Chondrocyte (in vitro differentiated cells): ENCODE measurements at places on chromosomes 3 and 15.

- no peak for DNase-seq
- H3K27ac ChIP-seq, result peak overlapping the region; percentile 89
- H3K4me1 ChIP-seq, result peaks cover 45% of the 10 kb centered on the region
- H3K27me3 ChIP-seq, result no peaks in the 10 kb centered on the region
Measured at GRCh38 chr15:99425657-99426301, 140.0 kb upstream of the MEF2A start.

GRCh38 chr15:84760219-84760618 is 11.8 kb downstream of the ZNF592 start:
- H3K36me3 ChIP-seq, result no peaks in the 10 kb centered on the region
- no peak overlapping the region for H3K4me3 ChIP-seq
- no peak for DNase-seq
- H3K27me3 ChIP-seq, result no peaks in the 10 kb centered on the region

GRCh38 chr3:167302678-167303077 is 77.4 kb downstream of the ZBBX start:
- no peak overlapping the region for H3K4me3 ChIP-seq
- H3K27me3 ChIP-seq, result no peaks in the 10 kb centered on the region
- no peaks in the 10 kb centered on the region for H3K36me3 ChIP-seq

DNA sequence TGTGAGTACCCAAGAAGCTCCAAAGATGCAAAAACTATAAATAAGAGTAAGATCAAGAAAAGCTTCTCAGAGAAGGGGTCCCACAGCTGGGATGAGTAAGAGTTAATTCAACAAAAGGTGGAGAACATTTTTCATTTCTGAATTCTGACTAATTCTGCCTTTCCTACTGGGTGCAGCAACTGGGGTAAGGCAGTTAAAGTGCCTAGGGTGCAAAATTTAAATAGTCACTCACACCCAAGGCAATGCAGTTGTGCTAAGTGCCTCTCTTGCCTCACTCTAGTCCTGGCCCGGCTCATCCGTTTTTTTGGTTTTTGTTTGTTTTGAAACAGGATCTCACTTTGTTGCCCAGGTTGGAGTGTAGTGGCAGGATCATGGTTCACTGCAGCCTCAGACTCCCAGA is 240.2 kb downstream of the TP63 start:
- peaks cover 16% of the 10 kb centered on the region for H3K27me3 ChIP-seq
- H3K4me3 ChIP-seq, result no peak overlapping the region
- H3K36me3 ChIP-seq, result no peaks in the 10 kb centered on the region
- no peak for DNase-seq
- no peaks in the 10 kb centered on the region for H3K4me1 ChIP-seq
- H3K27ac ChIP-seq, result no peak overlapping the region

GRCh38 chr3:141019244-141019643 is 31.9 kb upstream of the SPSB4 start:
- H3K4me1 ChIP-seq, result peaks cover 4% of the 10 kb centered on the region
- no peaks in the 10 kb centered on the region for H3K27me3 ChIP-seq
- H3K36me3 ChIP-seq, result no peaks in the 10 kb centered on the region
- no peak overlapping the region for H3K27ac ChIP-seq
- DNase-seq, result no peak
- H3K4me3 ChIP-seq, result no peak overlapping the region

DNA sequence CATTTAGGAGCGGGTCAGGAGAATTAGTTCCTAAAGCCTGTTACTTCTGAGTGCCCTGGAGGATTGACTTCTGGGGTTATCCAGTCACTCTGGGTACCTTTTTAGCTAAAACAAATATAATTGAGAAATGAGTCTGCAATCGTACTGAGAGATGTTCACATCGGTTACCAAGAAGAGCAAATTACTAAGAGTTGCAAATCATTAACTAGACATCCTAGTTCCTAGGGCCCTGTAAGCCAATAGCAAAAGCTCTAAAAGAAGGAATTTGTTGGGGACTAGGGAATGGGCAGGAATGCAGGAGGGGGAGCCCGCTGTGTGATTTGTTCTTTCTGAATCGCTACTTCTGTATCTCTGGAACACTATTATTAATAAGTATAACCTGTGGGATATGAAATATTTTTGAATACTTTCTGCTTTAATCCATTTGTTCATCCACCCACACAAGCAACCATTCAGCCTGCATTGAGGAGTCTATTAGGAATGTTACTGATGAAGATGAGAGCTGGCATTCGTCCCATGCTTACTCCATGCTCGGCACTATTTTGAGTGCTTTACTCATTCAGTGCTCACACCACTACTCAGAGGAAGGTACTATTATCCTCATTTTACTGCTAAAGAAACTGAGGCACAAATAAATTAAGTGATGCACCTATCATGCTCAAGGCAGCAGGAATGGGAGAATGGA is 31.5 kb upstream of the KY start:
- peaks cover 9% of the 10 kb centered on the region for H3K27me3 ChIP-seq
- no peak overlapping the region for H3K27ac ChIP-seq
- no peaks in the 10 kb centered on the region for H3K36me3 ChIP-seq
- DNase-seq, result no peak
- H3K4me1 ChIP-seq, result peaks cover 14% of the 10 kb centered on the region

GRCh38 chr15:100341239-100341749 is 481 bp downstream of the ADAMTS17 start:
- H3K36me3 ChIP-seq, result peaks cover 1% of the 10 kb centered on the region
- peak overlapping the region; percentile 54 for H3K4me3 ChIP-seq
- H3K27me3 ChIP-seq, result peaks cover 15% of the 10 kb centered on the region
- peaks cover 14% of the 10 kb centered on the region for H3K4me1 ChIP-seq

DNA sequence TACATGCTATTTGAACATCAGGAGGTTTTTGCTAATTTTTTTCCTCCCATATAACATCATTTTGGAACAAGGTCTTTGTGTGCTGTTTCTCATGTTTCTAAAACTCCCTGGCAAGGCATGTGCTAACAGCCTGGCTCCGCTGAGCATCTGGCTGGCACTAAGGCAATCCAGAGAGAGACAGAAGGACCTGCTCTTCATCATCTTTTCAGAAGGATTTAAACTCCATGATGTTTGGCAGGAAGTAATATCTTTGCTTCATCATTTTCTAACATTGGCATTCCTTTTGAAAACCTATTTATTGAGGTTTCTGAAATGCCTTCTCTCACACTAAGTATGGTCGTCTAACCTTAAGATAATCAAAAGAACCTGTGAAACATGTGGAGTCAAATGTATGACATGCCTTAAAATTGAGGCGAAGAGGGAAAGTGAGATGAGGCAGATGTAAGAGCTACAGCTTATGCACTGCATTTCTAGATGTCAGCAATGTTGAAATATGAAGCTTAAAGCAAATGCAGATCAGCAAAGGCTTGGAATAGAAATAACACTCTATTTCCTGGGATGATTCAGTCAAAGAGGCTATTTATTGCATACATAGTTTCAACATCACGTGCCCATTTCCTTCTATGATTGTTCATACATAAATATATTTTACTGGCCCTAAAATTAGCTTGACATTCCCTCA is 592.0 kb downstream of the ZNF385D start:
- DNase-seq, result no peak
- no peaks in the 10 kb centered on the region for H3K36me3 ChIP-seq
- no peaks in the 10 kb centered on the region for H3K27me3 ChIP-seq
- peaks cover 6% of the 10 kb centered on the region for H3K4me1 ChIP-seq
- H3K4me3 ChIP-seq, result no peak overlapping the region

DNA sequence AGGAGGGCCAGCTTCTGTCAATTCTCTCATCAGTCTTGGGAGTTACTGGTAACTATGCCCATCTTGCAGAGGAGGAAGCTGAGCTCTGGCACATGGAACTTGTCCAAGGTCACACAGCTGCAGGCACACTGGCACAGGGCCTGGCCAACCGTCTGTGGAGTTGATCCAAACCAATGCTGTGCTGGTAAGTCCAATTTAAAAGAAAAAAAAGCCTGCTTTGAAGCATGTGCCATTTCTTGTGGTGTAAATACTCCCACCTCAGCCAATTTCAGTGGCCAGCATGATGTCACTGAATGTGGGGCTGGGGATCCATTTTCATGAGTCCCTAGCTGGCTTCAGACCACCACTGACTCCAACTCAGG is 83.4 kb downstream of the CHSY1 start:
- peak overlapping the region; percentile 53 for H3K4me3 ChIP-seq
- H3K27me3 ChIP-seq, result no peaks in the 10 kb centered on the region
- peaks cover 40% of the 10 kb centered on the region for H3K4me1 ChIP-seq
- peaks cover 9% of the 10 kb centered on the region for H3K36me3 ChIP-seq
- no peak for DNase-seq
- H3K27ac ChIP-seq, result peak overlapping the region; percentile 98

DNA sequence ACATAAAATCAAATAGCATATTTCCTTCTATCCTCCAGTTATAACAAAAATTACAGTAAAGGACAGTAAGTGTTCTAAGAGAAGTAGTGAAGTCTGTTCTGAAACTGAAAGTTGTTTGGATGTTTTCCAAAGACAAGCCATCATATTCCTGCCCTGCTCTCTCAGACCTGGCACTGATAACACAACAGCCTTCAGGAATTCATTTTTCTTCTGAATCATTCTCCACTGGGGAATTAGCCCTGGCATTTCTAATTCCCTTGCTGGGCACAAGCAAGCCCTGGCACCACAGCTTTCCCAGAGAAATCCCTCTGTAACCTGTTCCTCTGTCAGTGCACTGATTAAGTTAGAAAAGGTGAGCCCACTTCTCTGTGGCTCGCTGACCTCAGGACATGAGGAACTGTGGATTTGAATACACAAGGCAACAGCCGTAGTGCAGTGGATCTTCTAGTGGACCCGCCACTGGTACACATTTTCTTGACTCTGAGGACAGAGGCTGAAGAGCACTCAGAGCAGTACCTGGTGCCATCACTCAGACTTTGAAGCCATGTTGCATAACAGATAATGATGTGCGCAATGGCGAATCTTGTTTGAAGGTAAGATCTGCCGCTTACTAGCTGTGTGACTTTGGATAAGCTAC is 61.6 kb downstream of the WWTR1 start:
- H3K27me3 ChIP-seq, result no peaks in the 10 kb centered on the region
- peak overlapping the region; percentile 83 for H3K27ac ChIP-seq
- no peaks in the 10 kb centered on the region for H3K36me3 ChIP-seq
- DNase-seq, result no peak

- H3K27ac ChIP-seq, result no peak overlapping the region
- no peak overlapping the region for H3K4me3 ChIP-seq
- no peaks in the 10 kb centered on the region for H3K27me3 ChIP-seq
- H3K36me3 ChIP-seq, result peaks cover 3% of the 10 kb centered on the region
- peaks cover 4% of the 10 kb centered on the region for H3K4me1 ChIP-seq
Measured at GRCh38 chr3:151387842-151388241, 3.3 kb upstream of the P2RY12 start.

GRCh38 chr3:47298439-47298838 is 15.7 kb downstream of the KLHL18 start:
- H3K27ac ChIP-seq, result no peak overlapping the region
- no peaks in the 10 kb centered on the region for H3K4me1 ChIP-seq
- no peak for DNase-seq
- no peaks in the 10 kb centered on the region for H3K27me3 ChIP-seq

DNA sequence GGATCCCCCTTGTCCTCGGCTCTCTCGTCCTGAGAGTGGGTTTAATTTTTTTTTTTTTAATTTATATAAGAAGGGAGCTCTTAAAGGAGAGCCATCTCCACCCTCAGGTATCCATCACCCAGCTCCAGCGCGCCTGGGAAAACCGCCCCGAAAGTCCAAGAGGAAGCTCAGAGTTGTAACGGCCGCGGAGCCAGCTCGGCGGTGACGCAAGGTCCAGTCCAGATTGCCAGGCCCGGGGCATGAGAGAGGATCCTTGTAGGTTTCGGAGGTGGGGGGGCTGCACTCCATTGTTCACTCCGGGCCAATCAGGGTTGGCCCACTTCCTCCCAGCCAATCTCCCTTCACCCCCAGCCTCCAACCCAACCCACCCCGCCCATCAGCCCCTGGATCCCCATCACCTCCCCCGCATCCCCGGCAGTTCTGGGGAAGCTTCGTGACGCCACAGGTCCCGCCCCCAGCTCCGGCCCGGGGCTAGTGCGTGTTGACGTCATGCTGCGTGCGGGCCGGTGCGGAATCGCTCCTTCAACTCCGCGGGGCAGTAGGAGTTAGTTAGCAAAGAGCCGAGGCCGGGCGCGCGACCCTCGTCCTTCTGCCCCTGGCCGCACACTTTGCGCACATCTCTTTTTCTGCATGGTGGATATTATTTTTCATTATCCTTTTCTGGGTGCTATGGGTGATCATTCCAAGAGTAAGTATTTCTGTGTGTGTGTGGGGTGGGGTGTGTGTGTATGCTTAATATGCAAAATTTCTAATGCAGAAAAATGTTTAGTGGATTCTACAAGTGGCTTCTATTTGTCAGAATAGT is at the start of gene ISL2:
TSS of gene ISL2 (plus strand) at position 520 of the 805 bp plus-strand sequence. CDS start at position 631, 111 bp downstream.
- H3K4me3 ChIP-seq, result peak within 1 kb of the TSS; percentile 58
- peaks cover 40% of the 10 kb centered on the region for H3K4me1 ChIP-seq

DNA sequence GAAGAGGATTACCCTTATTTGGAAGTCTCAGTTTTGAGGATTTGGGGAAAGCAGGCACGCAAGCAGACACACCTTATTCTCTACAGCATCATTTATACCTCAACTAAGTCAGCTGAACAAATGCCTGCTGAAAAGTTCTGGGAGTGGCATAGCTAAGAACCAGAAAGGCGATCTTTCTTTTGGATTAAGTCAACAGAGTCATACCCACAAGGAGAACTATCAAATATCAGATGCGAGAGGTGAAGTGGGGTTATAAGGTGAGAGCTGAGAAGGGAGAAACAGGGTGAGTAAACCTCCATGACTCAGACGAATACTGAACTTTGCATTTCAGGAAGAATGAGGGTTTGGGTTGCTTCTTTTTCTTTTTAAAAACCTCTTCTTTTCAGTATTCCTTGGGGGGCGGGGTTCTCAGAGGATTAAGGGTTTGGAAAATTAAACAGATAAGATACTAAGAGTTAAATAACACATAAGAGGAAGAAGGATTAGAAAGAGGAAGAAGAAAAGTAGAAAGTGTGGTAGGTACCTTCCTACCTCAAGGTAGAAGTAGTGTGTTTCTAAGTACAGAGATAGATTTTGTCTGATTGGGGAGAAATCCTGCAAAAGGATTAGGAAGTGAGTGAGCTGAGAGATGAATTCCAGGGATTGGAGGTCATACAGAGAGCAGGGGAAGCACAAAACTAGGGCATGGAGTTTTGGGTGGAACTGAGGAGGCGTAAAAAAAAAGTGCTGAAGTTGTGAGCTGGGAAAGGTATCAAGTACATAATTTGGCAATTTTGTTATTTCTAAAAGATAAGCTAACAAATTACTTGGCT is 41.3 kb upstream of the ICE2 start:
- H3K36me3 ChIP-seq, result no peaks in the 10 kb centered on the region
- no peak for DNase-seq

DNA sequence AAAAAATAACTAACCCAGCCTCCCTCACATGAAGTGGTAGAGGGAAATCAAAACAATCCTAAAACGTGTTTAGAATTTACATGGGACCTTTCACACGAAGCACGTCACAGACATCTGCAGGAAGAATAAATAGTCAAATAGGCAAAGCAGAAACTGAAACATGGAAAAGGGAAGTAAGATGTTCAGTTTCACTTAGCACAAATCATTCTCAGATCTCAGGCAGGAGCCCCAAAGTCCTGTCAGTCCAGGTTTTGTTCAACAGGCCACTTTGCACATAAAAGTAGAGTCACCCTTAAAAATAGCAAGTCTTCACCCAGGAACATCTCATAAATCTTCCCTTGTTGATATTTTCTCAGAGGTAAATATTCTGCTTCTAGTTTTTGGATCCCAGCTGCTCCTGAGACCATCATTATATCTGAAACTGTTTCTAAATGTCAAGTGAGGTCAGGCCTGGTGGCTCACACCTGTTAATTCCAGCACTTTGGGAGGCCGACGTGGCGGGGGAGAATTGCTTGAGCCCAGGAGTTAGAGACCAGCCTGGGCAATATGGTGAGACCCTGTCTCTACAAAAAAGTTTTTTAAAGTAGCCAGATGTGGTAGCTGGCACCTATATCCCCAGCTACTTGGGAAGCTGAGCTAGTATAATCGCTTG is 1.9 kb downstream of the RUBCN start:
- no peak for DNase-seq
- no peak overlapping the region for H3K4me3 ChIP-seq
- no peak overlapping the region for H3K27ac ChIP-seq
- H3K4me1 ChIP-seq, result peaks cover 32% of the 10 kb centered on the region
- H3K36me3 ChIP-seq, result no peaks in the 10 kb centered on the region
